ENCODE measurements at places on chromosomes 3 and 15.
A peak's percentile ranks its signal among the peaks of the same experiment; 100 is the strongest.

GRCh38 chr3:112303764-112304325 is 9.8 kb upstream of the SLC9C1 start:
- no peak for DNase-seq

DNA sequence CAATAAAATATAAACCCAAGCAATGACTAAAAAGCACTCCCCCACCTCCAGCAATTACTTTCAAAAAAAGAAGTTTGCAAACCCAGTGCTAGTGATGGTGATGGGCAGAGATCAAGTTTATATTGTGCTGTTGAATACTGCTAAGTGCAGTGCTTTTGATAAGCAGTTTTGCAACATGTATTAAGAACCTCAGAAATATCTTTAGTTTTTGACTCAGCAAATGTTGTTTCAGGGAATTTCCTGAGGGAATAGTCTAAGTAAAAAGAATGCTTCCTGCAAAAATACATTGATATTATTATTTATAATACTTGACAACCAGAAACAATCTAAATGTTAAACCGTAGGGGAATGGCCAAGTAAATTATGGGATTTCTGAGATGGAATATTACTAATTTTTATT is 69.3 kb downstream of the ADAMTSL3 start:
- DNase-seq: no peak

GRCh38 chr15:63945007-63945788 is 101.1 kb downstream of the DAPK2 start:
- peak; percentile 80 for DNase-seq

DNA sequence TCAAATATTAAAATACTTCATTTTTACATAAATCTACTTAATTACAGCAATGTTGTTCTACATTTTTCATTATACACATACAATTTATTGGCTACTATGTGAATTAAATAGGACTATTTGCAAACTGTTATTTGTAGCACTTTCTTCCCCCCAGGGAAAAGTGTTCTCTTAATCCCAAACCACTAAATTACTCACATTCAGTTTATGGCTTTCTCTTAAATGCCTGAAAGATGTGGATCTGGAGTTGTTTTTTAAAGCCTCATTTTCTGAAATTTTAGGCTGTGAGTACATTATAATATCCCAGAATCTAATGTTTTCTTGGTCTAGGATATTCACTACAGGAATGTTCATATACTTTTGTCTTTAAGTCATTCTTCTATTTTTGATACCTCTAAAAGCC is 32.7 kb downstream of the PRTG start:
- DNase-seq: no peak

DNA sequence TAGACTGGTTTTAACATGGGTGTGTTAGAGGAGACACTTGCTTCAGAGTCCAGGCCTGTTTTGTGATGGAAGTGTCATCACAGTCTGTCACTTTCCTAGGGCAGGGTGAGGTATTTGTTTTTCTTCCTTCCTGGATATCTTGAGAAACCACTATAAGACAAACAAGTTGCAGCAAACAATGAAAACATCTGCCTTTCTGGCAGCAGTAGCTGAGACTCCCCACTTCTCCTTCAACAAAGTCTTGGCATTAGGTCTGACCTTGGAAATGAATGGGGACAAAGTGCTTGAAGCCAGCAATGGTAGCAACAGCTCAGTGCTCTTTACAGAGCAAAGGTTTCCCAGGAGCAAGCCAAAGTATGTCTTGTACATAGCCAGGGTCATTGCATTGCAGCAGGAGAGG is 64.6 kb downstream of the CD200 start:
- DNase-seq: no peak

DNA sequence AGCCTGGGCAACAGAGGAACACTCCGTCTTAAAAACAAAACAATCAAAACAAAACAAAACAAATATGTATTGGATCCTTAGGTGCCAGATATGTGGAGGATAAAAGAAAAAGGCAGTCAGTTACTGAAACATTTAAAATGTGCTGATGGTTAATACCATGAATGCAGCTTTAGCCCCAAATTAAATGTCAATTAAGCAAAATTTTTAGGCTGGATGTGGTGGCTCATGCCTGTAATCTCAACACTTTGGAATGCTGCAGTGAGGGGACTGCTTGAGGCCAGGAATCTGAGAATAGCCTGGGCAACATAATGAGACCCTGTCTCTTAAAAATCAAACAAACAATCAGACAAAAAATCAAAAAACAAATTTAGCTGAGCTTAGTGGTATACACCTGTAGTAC is 8.5 kb upstream of the CHMP2B start:
- no peak for DNase-seq

GRCh38 chr15:85276921-85277320 is 103.5 kb upstream of the AKAP13 start:
- DNase-seq: no peak

GRCh38 chr3:125202197-125202596 is 10.4 kb downstream of the SLC12A8 start:
- peak; percentile 49 for DNase-seq

GRCh38 chr3:136186846-136187245 is 9.3 kb downstream of the MSL2 start:
- DNase-seq: no peak

GRCh38 chr3:149411583-149411982 is 34.1 kb upstream of the TM4SF1 start:
- no peak for DNase-seq

DNA sequence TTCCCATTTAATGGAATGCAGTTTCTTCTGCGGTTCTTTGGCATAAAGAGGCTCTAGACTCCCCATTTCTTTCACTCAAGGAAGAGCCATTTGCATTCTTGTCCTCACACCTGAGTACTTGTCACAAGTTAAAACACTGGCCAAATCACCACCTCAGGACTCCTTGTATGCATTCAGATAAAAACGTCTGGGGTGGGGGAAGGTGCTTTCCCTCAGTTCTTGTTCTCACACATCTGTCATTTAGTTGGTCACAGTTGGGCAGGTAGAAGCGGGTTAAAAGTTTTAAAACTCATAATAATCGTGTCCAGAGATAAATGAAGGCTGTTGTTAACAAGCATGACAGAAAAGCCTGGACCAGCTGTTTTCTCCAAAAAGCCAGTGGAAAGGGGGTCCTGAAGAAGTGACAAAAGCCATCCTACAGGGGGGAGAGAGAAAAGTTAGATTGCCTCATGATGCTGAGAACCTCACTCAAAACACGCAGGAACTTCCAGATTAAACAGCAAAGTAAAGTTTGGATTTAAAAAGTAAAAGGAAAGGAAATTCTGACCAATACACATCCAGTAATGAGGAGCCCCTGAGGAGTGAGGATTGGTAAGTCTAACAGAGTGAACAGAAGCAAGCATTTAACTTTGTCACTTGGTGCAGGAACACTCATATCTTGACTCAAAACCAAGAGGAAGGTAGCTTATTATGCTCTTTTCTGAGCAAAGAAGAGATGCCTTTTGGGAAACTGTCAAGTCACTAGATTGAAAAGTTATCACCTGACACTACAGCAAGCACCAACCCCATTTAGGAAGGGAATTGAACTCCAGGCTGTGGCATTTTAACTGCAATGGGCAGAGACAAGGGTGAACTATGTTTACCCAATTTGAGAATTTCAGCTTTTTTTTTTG is 2.8 kb downstream of the BCL2L10 start:
- no peak for DNase-seq

DNA sequence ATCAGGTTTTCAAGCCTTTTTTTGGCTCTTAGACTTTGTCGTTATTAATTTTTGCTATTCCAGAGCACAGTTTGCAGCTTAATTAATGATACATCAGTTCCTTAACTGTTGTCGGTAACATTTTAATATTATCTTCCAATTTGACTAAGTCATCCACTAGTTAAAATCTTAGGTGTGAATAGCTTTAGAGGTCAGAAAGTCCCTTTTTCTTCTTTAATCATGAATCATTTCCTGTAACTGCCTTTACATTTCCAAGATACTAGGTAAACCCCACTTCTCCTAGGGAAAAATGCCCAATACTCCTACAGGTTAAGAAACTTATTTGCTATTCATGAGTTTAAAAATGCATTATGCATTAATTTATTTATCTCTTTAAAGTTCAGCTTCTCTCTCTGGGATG is 260.9 kb upstream of the CFAP20DC start:
- no peak for DNase-seq

GRCh38 chr15:22936577-22937472 is 43.3 kb downstream of the CYFIP1 start:
- DNase-seq: no peak

DNA sequence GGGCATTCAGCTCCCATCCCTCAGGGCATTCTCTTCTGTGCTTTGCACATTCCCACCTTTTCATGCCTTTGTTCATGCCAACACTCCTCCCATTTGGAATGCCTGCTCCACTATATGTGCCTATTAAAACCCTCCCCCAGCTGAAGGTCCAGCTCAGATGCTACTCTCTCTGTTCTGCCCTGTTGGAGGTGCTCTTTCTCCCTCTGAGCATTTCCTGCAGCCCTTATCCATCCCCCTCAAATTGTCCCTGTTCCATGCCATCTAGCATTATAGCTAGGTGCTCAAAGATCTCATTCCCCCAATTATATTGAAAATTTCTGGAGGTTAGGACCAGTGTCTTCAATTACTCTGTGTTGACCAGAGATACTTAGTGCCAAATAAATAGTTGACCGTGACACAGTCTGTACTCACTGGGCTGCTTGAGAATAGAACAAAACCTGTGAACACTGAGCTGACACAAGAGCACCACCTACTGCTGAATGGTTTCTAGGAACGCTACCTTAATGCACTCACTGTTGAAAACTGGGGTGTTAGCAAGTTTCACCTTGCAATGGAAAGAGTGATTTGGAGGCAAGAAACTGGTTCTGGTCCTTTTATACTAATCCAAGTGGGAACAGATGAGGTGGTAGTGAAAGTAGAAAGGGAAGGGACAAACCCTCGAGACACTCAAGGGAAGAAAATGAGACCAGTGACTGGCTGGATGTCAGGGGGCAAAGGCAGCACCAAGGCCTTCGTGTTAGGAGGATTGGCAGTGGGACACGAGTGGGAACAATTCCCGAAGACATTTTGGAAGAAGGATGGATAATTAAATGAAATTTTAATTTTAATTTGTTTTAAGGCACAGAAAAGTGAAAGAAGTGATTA is 289.8 kb upstream of the ROPN1 start:
- DNase-seq: peak; percentile 73

- no peak for DNase-seq
Measured at GRCh38 chr15:67409175-67409574, 111.8 kb upstream of the C15orf61 start.

GRCh38 chr3:183560607-183561006 is 5.1 kb upstream of the KLHL6 start:
- peak; percentile 24 for DNase-seq

DNA sequence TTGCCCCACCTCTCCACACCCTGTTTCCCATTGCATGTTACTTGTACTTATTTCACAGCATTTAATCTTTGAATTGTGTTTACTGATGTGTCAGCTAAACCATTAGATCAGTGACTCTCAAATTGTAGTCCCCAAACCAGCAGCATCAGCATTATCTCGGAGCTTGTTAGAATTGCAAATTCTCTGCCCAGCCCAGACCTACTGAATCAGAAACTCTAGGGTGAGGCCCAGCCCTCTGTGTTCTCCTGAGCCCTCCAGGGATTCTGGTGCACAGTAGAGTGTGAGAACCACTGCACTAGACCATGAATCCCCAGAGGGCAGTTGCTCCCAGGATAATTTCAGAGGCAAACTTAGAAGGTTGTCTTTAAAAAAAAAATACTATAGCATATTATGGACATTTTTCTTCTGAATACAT is 13.0 kb downstream of the PLD1 start:
- DNase-seq: no peak

DNA sequence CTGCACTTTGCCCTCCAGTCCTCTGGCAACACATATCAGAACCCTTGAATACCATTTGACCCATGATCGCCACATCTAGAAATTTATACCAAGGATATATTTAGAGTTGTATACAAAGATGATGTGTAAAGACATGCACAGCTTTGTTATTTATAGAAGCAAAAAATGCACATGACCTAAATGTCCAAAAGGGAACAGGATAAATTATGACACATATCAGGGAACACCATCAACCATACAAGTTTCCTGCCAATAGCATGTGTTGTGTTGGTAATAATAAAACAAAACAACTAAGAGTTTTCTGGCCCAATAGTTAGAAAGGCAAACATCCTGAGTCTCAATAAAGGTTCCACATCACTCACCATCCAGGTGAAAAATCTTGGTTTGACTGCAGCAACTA is 51.5 kb downstream of the AAGAB start:
- no peak for DNase-seq

GRCh38 chr3:18351823-18352744 is 73.1 kb downstream of the SATB1 start:
- DNase-seq: no peak

GRCh38 chr15:85622221-85622831 is 172.4 kb downstream of the KLHL25 start:
- no peak for DNase-seq

DNA sequence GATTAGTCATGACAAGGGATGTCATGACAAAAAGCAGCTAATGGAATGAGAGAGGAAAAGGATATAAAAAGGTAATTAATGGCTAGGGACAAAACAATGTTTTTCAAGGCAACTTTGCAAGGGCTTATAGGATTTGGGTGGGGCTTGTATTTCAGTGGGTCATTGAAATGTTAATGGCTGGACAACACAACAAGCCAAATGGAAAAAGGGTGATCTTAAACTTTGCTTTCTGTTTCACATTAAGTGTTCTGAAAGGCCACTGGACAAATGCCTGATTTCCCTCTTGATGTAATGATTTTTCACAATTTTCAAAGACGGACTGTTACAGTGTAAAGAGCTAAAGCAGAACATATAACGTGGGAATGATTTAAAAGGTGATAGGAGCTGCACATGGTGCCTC is 345.0 kb downstream of the TUSC7 start:
- no peak for DNase-seq

DNA sequence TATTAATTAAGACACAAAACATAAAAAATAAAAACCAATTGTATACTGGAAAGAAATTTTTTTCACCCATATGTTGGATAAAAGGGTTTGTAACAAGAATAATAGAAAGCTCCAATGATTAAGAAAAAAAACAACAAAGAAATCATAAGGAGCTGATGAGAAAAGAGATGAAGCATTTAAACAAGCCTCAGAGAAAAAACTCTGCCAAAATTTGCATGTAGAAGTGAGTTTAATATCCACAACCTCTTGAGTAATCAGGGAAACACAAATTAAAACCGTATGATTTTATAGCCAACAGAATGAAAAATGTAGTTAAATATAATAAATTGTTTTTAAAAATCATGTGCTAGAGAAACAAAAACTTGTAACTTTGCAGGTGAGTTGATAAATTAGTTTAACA is 192.9 kb downstream of the BCHE start:
- DNase-seq: no peak

DNA sequence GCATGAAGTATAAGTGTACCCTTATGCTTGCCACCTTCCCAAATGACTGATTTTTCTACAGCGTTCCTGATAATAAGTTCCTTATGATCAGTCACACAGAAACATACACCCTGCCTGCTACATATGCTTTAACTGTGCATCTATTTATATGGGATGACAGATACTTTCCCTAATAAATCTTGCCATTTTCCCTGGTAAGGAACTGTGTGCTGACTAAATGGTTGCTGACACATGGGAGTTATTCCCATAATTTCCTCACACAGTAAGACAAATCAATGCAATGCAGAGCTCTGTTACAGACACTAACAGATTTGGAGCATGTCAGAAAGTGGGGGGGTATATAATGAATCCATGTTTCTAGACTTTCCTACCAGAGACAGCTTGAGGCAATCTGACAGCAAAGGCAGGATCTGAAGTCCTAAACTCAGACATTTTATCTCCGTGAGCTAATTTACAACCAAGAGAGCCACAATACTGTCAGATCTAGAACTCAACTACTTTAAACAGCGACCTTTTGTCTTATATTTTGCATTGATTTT is 86.9 kb upstream of the TCF12 start:
- DNase-seq: no peak

- DNase-seq: no peak
Measured at GRCh38 chr3:38214560-38214959, 49.2 kb downstream of the OXSR1 start.
